Putamen (tissue), 1 donor: ENCODE measurements at places on chromosomes 7 and 10.

DNA sequence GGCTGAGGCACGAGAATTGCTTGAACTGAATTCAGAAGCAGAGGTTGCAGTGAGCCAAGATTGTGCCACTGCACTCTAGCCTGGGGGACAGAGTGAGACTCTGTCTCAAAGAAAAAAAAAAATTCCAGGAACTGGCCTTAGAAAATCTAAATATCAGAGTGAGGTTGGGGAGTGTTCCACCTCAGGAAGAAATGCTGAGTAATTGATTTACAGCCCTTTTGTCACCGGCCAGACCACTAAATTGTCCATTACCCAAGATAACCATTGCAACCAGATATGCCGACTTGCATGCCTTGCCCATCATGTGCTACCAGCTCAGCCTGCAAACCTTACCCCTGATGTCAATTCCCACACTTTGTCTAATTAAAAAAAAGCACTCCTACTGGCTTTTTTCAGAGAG lies 42.4 kb downstream of the CRCP start:
- DNase-seq, result no peak

- DNase-seq, result no peak
Measured at GRCh38 chr7:34043461-34044305, 138.3 kb downstream of the BMPER start.

- no peak for DNase-seq
Measured at GRCh38 chr10:117509573-117509972, 33.0 kb upstream of the EMX2 start.

DNA sequence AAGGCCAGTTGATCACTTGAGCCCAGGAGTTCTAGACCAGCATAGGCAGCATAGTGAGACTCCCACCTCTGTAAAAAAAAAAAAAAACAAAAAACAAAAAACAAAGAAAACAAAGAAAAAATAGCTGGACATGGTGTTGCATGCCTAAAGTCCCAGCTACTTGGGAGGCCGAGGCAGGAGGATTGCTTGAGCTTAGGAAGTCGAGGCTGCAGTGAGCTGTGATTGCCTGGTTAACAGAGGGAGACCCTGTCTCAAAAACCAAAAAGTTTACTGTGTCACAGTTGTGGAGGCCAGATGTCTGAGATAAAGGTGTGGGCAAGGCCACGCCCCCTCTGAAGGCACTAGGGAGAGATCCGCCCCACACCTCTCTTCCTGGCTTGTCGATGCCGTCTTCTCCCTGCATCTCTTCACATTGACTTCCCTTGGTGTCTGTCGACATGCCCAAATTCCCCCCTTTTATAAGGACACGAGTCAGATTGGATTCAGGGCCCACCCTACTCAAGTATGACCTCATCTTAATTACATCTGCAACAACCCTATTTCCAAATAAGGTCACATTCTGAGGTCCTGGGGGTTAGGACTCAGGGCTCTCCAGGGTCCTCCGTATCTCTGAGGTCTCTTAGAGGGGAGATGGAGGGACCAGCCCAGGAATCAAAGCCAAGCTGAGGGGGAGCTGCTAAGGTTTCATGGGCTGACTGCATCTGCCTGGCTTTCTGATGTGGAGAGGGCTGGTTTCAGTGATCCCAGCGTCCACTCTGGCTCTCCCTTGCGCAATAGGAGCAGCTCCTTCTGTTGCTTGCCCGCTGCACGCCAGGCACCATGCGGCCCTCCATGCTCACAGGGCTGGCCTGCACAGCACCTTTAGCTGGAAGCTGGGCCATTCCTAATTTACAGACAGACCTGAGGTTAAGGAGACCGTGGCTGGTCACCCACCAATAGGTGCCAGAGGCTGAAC lies 23.1 kb downstream of the AGAP3 start:
- DNase-seq, result no peak

DNA sequence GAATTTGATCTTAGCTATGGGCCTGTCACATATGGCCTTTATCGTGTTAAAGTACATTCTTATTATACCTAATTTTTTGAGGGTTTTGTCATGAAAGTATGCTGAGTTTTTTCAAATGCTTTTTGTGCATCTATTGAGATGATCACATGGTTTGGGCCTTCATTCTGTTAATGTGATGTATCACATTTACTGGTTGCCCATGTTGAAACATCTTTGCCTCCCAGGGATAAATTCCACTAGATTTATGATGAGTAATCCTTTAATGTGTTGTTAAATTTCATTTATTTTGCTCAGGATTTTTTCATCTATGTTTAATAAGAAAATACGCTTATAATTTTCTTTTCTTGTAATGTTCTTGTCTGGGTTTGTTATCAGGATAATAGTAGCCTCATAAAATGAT lies 442.0 kb downstream of the MDFIC start:
- DNase-seq, result no peak
